ENCODE measurements at places on chromosomes 2 and 18. TPM values are rescaled to one million over a fixed set of nuclear protein-coding genes. Genes with fewer than 3 reads are reported as not detected.

- no peak overlapping the region for H3K4me3 ChIP-seq
- no peak for DNase-seq
- H3K27me3 ChIP-seq: no peaks in the 10 kb centered on the region
- no peaks in the 10 kb centered on the region for H3K36me3 ChIP-seq
- peaks cover 25% of the 10 kb centered on the region for H3K4me1 ChIP-seq
- no peak overlapping the region for H3K27ac ChIP-seq
Measured at GRCh38 chr2:20454036-20454981, 7.4 kb downstream of the RHOB start.

DNA sequence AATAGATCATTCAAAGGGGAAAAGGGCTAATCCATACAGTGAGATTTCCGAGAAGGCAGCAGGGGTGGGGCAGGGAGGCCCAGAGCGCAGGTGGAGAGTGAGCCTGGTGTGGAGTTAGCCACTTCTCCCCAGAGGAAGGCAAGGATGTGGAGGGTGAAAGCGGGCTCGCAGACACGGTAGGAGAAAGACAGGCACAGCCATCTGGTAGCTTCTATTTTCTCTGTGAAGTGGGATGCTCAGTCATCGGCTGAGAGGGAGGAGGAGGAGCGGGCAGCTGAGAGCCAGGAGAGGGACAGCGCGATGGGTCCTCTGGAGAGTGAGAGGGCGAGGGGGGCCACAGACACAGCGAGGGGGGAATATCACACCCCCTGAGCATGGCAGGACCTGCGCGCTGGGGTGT is 153.3 kb upstream of the NDUFV2 start:
- peak overlapping the region; percentile 92 for H3K27ac ChIP-seq
- peaks cover 6% of the 10 kb centered on the region for H3K36me3 ChIP-seq
- peaks cover 63% of the 10 kb centered on the region for H3K4me1 ChIP-seq
- H3K27me3 ChIP-seq: no peaks in the 10 kb centered on the region

The ERFE gene
- total RNA-seq: 0.86 TPM

- H3K4me3 ChIP-seq: no peak overlapping the region
- H3K27ac ChIP-seq: no peak overlapping the region
- DNase-seq: no peak
- H3K27me3 ChIP-seq: no peaks in the 10 kb centered on the region
- peaks cover 12% of the 10 kb centered on the region for H3K4me1 ChIP-seq
Measured at GRCh38 chr18:69870736-69871135, 76.9 kb downstream of the CD226 start.

- no peak overlapping the region for H3K4me3 ChIP-seq
- no peak overlapping the region for H3K27ac ChIP-seq
- no peaks in the 10 kb centered on the region for H3K36me3 ChIP-seq
Measured at GRCh38 chr2:231515603-231516002, 14.6 kb downstream of the NMUR1 start.

DNA sequence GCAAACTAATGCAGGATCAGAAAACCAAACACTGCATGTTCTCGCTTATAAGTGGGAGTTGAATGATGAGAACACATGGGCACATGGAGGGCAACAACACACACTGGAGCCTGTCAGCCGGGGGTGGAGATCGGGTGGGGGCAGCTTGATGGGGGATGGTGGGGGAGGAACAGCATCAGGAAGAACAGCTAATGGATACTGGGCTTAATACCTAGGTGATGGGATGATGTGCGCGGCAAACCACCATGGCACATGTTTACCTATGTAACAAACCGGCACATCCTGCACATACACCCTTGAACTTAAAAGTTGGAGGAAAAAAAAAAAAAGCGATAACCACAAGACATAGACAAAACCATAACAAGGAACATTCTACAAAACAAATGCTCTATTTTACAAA is 10.4 kb downstream of the CHMP3 start:
- no peak for DNase-seq
- no peak overlapping the region for H3K27ac ChIP-seq
- no peaks in the 10 kb centered on the region for H3K27me3 ChIP-seq
- 0 out of 2 replicates have a peak, but pooled peaks cover 3% of the 10 kb centered on the region for H3K36me3 ChIP-seq

The LAMA3 gene
- 1.9 TPM for total RNA-seq

- no peaks in the 10 kb centered on the region for H3K27me3 ChIP-seq
- no peak overlapping the region for H3K27ac ChIP-seq
- H3K36me3 ChIP-seq: no peaks in the 10 kb centered on the region
- peak; percentile 10 for DNase-seq
- H3K4me1 ChIP-seq: no peaks in the 10 kb centered on the region
Measured at GRCh38 chr2:18684206-18685038, 95.1 kb upstream of the NT5C1B start.

The SERPINB7 gene
- 18.6 TPM for total RNA-seq

GRCh38 chr18:42883169-42883568 is 232.3 kb downstream of the RIT2 start:
- no peaks in the 10 kb centered on the region for H3K4me1 ChIP-seq
- H3K4me3 ChIP-seq: no peak overlapping the region
- no peaks in the 10 kb centered on the region for H3K27me3 ChIP-seq
- H3K36me3 ChIP-seq: no peaks in the 10 kb centered on the region
- no peak overlapping the region for H3K27ac ChIP-seq
- DNase-seq: no peak

DNA sequence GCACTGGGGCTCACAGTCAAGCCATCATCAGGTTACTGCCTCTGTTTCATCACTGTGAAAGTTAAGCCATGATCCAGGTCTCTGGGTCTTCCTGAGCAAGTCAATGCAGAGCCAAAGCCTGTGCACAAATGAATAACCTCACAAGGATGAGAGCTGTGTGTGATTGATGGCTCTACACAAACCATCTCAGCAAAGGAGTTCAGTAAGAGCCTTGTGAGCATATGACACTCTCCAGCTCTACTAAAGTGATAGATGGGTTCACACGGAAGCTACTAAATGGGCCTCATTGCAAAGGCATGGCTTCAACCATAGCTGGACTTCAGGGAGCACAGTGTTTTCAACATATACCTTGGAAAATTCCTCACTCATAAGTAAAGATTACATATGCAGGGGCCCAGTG is 101.5 kb downstream of the AFF3 start:
- no peak for DNase-seq
- no peaks in the 10 kb centered on the region for H3K4me1 ChIP-seq
- H3K4me3 ChIP-seq: no peak overlapping the region
- no peaks in the 10 kb centered on the region for H3K36me3 ChIP-seq

- H3K27me3 ChIP-seq: no peaks in the 10 kb centered on the region
- peak; percentile 21 for DNase-seq
- H3K27ac ChIP-seq: no peak overlapping the region
- no peak overlapping the region for H3K4me3 ChIP-seq
Measured at GRCh38 chr2:213288913-213289700, 4.8 kb downstream of the SPAG16 start.

GRCh38 chr2:158973116-158973956 is 4.9 kb downstream of the TANC1 start:
- H3K4me1 ChIP-seq: no peaks in the 10 kb centered on the region
- H3K27ac ChIP-seq: no peak overlapping the region
- DNase-seq: no peak
- H3K4me3 ChIP-seq: no peak overlapping the region
- no peaks in the 10 kb centered on the region for H3K27me3 ChIP-seq

DNA sequence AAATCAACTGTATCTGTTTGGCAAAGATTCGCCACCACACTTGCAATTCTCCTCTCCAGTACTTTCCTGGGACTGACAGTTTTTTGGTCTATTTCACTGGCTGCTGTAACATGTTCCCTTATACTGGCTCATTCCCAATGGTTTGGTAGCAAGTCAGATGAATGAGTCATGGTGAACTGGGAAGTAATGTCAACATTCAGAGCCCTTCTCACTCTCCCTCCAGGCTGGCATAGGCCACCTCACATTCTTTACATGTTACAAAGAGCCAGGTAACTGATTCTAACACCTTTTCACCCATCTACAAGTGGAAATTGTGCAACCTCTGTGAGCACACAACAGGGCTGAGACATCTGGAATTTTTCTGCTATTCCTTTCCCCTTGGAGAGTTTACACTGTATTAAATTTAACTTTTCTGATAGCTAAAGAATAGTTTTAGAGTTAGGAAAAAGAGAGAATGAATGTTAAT is 111.3 kb upstream of the TLK1 start:
- H3K36me3 ChIP-seq: no peaks in the 10 kb centered on the region
- no peaks in the 10 kb centered on the region for H3K27me3 ChIP-seq

The PER2 gene
- total RNA-seq: 2.8 TPM

DNA sequence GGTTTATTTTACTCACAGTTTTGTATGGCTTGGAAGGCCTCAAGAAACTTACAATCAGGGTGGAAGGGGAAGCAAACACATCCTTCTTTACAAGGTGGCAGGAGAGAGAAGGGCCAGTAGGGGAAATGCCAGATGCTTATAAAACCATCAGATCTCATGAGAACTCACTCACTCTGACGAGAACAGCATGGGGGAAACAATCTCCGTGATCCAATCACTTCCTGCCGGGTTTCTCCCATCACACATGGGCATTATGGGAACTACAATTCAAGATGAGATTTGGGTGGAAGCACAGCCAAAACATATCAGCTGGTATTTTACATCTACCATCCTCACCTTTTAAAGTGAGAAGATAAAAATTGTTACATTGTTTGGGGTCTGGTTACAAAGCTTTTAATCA is 427.9 kb upstream of the CDH7 start:
- no peak for DNase-seq
- H3K4me1 ChIP-seq: no peaks in the 10 kb centered on the region
- no peak overlapping the region for H3K27ac ChIP-seq
- H3K4me3 ChIP-seq: no peak overlapping the region

The RSAD2 gene
- total RNA-seq: not detected

The TMEM200C gene
- total RNA-seq: not detected

The LYPD6B gene
- 3.9 TPM for total RNA-seq

DNA sequence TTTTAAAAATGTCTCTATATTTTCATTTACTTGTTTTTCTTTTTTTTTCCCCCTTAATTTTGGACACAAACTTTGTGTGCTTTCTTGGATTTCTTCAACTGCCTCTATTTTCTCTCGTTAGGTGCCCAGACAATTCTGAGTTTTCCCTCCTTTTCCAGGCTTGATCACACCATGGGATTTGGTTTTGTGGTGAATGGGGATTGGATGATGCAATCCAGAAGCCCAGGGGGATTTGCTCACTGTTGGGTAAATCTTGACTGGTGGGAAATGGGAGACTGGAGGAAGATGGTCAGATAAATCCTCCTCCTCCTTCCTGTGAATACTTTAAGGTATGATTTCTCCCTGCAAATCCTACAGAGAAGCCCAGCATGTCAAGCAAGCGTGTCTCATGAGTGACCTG is 19.5 kb upstream of the PAX8 start:
- H3K4me3 ChIP-seq: no peak overlapping the region
- H3K27ac ChIP-seq: no peak overlapping the region
- H3K27me3 ChIP-seq: no peaks in the 10 kb centered on the region
- DNase-seq: no peak
- H3K36me3 ChIP-seq: no peaks in the 10 kb centered on the region
- no peaks in the 10 kb centered on the region for H3K4me1 ChIP-seq

The TDRD15 gene
- not detected for total RNA-seq

DNA sequence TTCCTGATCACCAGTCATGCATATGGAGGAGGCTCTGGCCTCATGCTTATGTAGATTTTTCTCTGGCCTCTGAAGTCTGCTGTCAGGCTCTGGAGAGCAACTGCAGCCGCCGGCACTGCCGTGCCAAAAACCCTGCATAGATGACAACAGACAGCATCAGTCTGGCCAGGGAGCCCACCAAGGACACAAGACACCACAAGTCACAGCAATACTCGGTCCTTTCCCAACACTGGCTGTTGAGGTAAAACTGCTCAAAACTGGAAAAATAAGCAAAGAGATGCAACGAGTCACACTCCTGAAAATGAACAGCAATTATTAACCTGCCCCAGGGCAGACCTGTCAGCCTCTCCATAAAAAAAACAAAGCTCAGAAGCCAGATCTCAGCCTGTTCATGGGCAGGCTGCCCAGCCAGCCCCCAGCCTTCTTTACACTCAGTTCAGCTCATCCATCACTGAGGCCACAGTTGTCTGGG is 186.0 kb upstream of the RAB6C start:
- no peak overlapping the region for H3K4me3 ChIP-seq
- no peak overlapping the region for H3K27ac ChIP-seq
- H3K4me1 ChIP-seq: no peaks in the 10 kb centered on the region
- no peaks in the 10 kb centered on the region for H3K36me3 ChIP-seq
- H3K27me3 ChIP-seq: no peaks in the 10 kb centered on the region

GRCh38 chr2:207332480-207333212 is 166.9 kb upstream of the KLF7 start:
- no peaks in the 10 kb centered on the region for H3K36me3 ChIP-seq
- peak overlapping the region; percentile 99 for H3K27ac ChIP-seq

The AQP4 gene
- total RNA-seq: not detected

DNA sequence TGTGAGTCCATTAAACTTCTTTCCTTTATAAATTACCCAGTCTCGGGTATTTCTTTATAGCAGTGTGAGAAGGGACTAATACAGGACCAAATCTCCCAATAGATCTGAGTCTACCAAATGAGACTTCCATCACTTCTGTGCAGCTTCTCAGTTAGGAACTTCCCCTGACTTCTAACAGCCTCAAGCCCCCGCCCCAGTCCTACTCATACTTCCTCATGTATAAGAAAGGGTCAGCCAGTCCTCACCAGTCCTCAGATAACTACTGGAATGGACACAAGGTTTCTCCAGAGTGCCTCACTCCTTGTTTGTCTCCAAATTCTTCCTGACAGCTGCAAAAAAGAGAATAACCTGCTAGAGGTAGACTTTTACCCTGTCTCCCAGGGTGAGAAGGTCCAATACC is 19.5 kb downstream of the TTC32 start:
- H3K36me3 ChIP-seq: no peaks in the 10 kb centered on the region
- 0 out of 2 replicates have a peak, but pooled peaks cover 3% of the 10 kb centered on the region for H3K4me1 ChIP-seq
- DNase-seq: no peak
- H3K4me3 ChIP-seq: no peak overlapping the region

- no peaks in the 10 kb centered on the region for H3K27me3 ChIP-seq
- H3K27ac ChIP-seq: no peak overlapping the region
- H3K4me3 ChIP-seq: no peak overlapping the region
- DNase-seq: no peak
- H3K4me1 ChIP-seq: no peaks in the 10 kb centered on the region
Measured at GRCh38 chr2:15826273-15826717, 114.1 kb upstream of the MYCN start.

The HOXD12 gene
- total RNA-seq: not detected

The WBP1 gene
- total RNA-seq: 37.9 TPM

Data from GM23248 (cell line).